ENCODE measurements at places on chromosomes 16 and 17.

DNA sequence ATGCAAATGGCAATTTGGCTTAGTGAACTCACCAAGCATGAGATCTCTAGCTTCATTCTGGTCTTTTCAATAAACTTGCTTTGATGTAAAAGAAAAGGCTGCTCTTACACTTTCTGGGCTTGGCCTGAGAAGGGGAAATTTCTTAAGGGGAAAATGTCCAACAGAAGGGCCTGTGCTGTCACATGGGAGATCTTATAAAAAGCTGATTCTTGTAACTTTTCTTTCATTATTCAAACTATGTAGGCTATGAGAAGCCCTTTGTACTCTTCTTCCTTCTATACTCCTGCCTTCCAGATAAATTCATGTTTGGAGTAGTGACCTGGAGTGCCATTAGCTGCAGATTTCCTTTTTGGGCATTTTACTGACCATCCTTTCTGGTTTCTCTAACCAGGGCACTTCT, 16.9 kb downstream of the LIMD2 start:
- no peak for DNase-seq

- DNase-seq: no peak
Measured at GRCh38 chr17:62827746-62828485, 19.8 kb upstream of the MARCHF10 start.

GRCh38 chr16:8572919-8573724, 17.2 kb downstream of the TMEM114 start:
- no peak for DNase-seq

- DNase-seq: no peak
Measured at GRCh38 chr17:81090361-81091136, 55.6 kb downstream of the BAIAP2 start.

- DNase-seq: no peak
Measured at GRCh38 chr17:5619088-5619740, 34.9 kb upstream of the NLRP1 start.

GRCh38 chr16:20743591-20743990, 2.0 kb upstream of the THUMPD1 start:
- DNase-seq: no peak

- DNase-seq: no peak
Measured at GRCh38 chr16:4111748-4112696, 4.2 kb downstream of the ADCY9 start.

- no peak for DNase-seq
Measured at GRCh38 chr16:58684001-58684353, 593 bp downstream of the SLC38A7 start.

GRCh38 chr17:1228781-1229348, 41.4 kb upstream of the BHLHA9 start:
- no peak for DNase-seq

DNA sequence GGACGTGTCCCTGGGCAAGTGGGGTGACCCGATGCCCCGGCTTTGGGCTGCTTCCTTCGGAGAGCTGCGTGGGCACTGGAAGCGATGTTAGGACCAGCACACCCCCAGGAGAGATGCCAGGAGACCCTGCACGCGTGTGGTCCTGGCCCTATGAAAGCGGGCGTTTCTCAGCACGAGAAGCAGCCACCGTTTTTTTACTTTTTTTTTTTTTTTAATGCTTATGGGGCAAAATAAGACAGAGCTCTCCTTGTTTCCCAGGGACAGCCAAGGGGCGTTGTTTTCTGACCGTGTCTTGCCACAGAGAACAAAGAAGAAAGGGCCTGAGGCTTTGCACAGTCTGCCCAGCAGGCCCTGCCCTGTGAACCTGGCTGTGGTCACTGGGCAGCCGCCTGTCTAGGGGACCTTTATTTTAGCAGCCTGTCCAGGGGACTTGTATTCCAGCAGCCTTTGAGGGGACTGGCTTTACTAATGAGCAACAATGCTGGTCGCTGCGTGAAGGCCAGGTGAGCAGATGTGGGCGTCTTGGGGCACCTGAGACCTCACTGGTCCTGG, 996 bp downstream of the SLC25A10 start:
- no peak for DNase-seq

- DNase-seq: no peak
Measured at GRCh38 chr16:70402916-70403659, 35.8 kb downstream of the ST3GAL2 start.

All from epithelial cell of proximal tubule (primary cell).